RWPE2 (cell line): ENCODE measurements at places on chromosomes 4 and X.

DNA sequence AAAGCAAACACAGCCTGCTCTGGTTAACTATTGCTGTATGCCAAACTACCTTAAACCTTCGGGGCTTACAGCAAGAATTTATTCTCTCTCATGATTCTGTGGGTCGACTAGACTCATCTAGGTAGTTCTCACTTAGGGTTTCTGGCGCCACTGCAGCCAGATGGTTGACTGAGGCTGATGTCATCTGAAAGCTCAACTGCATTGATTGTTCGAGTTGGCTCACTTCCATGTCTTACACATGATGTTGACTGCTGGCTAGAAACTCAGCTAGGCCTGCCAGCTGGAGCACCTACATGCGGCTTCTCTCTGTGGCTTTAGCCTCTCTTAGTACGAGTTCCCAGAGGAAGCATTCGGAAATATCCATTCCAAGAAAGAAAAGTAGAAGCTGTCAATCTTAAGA, 103.2 kb downstream of the SRPX start:
- no peak for DNase-seq

- DNase-seq = no peak
Observed at GRCh38 chr4:152269448-152270191, 266.3 kb downstream of the FBXW7 start.

GRCh38 chrX:18543738-18544137, 118.3 kb downstream of the CDKL5 start:
- DNase-seq = no peak

- no peak for DNase-seq
Observed at GRCh38 chrX:134074151-134074550, 88.8 kb upstream of the GPC3 start.

- peak; percentile 64 for DNase-seq
Observed at GRCh38 chr4:154626793-154627484, 14.5 kb upstream of the FGG start.

DNA sequence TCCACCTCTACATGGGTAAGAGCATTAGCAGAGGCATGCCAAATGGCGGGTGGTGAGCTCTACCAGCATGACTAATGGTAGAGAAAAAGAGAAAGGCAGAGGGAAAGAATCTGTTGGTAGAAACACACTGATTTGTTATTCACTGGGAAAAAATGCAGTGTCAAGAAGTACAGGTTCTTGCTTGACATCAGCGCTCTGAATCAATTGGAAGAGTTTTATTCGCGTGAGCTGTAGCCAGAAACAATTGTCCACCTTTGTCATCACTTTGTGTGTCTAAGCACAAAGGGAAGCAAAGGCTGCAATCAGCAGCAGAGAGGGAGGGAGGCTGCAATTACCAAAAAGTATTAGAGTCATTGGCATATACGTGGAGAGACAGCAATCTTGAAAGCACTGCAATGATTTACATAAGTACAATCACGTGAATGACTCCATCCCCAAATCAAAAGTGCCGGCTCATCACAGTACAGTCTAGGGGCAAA, 67.7 kb upstream of the HS3ST1 start:
- DNase-seq = peak; percentile 70

DNA sequence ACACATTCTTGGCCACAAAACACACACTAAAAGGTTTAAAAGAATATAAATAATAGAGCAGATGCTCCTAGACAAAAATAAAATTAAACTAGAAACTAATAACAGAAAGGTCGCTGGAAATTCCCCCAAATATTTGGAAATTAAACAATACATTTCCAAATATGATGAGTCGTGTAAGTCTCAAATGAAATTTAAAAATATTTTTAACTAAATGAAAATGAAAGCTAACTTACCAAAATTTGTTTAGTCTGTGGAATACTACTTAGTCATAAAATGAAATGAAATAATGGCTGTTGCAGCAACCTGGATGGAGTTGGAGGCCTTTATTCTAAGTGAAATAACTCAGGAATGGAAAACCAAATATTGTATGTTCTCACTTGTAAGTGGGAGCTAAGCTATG, 20.6 kb upstream of the GUCY1A1 start:
- no peak for DNase-seq

- no peak for DNase-seq
Observed at GRCh38 chr4:156223985-156224384, 270.3 kb upstream of the CTSO start.

- peak; percentile 62 for DNase-seq
Observed at GRCh38 chrX:104318330-104319009, 63.7 kb upstream of the ESX1 start.

GRCh38 chr4:159018062-159018629, 84.7 kb upstream of the RAPGEF2 start:
- DNase-seq = no peak

DNA sequence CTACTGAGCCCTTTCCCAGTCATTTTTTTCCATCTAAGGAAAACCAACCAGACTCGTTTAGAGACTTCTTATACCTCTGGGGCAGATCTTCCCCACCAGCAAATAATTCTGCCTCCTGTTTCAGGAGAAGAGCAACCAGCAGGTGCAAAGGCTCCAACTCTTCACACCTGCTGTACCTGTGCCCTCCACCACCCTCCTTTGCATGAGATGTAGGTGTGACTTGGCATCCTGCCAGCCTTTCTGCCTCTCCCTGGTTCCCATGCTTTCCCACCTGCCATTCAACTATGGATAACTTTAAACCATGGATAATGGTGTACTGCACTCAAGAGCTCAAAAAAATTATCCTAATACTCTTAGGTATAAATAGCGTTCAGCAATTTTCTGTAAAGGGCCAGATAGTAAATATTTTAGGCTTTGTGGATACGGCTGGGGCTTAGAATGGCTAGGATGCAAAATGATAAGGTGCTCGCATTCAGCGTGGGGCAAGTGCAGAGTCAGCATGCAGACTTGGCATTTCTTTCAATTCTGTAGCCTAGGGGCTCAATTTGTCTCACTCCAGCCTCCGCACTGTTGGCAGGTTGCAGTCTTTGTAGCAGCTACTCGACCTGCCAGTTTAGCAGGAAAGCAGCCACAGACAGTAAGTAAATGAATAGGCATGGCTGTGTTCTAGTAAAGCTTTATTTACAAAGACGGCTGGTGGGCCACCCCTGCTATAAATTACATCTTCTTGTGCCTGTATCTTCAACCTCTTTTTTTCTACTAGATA, 79.8 kb downstream of the HCCS start:
- DNase-seq = no peak

GRCh38 chr4:17058916-17059741, 160.7 kb upstream of the LDB2 start:
- no peak for DNase-seq

DNA sequence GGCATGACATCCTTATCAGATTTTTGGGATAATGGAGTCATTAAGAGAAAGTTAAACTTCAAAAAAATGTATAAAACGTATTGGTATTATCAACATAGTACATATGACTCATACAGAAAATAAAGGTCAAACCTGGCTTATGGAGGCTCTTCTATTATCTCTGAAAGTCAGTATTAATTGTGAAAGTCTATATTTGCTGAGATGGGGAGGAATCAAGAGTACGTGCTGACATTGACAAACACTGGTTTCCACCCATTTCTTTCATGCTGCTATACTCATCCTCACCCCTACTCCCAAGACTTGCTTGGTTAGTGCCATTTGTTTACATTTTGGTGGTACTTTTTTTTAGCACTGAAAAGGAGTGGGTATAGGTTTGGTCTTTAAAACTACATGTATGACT, 30.8 kb upstream of the PLA2G12A start:
- DNase-seq = no peak

GRCh38 chrX:31293409-31293808, 221.6 kb upstream of the FTHL17 start:
- DNase-seq = no peak

DNA sequence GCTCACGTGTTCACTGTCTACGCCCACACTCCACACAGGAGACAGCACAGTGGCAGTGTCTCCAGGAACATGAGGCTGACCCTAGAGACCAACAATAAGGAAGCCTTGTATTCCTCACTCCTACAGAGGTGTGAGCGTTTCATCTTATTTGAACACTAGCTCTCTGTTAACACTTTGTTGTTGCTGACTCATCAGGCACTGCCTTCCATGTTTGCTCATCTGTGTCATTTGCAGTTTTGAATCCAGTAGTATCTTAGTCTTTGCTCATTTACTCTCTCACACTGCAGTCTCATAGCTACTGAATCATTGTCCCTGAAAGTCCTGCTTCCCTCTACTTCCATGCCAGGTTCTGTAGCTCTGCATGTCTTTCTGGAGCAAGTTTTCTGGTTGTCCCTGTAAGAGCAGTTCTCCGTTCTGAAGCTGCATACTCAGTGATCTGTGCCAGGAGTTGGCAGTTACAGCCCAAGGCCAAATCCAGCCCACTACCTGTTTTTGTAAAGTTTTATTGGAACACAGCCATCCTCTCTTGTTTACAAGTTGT, 80.3 kb upstream of the DCLK2 start:
- DNase-seq = no peak

- no peak for DNase-seq
Observed at GRCh38 chr4:91887926-91888325, 415.8 kb upstream of the GRID2 start.

- no peak for DNase-seq
Observed at GRCh38 chr4:108982402-108983185, 219.7 kb upstream of the ETNPPL start.

DNA sequence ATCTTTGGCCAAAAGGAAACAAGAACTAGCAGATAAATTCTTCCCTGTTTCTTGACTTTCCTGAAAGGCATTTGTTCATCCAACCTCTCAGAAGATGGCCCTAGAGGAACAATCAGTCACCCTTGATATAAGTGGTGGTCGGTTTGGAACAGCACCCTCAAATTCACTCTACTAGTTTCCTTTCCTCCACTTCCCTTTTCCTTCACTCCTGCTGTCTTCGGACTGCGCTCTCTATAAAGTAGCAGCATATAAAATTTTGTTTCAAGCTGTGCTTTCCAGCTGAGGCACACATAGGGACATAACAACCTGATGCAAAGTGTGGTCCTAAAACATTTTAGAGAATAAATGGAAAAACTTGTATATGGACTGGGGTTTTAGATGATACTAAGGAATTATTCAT, 29.0 kb upstream of the MOB1B start:
- DNase-seq = no peak
